Stimulated activated CD8-positive, alpha-beta memory T cell treated with anti-CD3 and anti-CD28 coated beads, Interleukin-15, amount 100 ng/mL, for 48 hours (primary cell): ENCODE measurements at places on chromosomes 1 and 21.

DNA sequence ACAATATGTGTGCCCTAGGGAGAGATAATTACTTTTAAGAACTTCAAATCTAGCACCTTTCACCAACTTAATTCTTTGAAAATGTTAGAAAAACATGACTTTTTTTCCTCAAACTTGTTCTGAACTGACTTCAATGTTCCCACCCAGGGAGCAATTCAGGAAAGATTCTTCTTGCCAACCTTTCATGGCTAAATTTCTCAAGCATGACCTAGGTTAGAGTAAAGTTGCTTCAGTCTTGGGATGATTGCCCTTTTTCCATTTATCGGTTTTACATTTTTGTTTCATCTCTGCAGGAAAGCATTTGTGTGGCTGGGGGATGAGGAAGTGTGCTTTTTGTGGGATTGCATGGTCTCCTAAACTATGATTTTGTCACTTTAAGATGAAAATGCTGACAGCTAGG is 647.7 kb downstream of the LTN1 start:
- DNase-seq: no peak

DNA sequence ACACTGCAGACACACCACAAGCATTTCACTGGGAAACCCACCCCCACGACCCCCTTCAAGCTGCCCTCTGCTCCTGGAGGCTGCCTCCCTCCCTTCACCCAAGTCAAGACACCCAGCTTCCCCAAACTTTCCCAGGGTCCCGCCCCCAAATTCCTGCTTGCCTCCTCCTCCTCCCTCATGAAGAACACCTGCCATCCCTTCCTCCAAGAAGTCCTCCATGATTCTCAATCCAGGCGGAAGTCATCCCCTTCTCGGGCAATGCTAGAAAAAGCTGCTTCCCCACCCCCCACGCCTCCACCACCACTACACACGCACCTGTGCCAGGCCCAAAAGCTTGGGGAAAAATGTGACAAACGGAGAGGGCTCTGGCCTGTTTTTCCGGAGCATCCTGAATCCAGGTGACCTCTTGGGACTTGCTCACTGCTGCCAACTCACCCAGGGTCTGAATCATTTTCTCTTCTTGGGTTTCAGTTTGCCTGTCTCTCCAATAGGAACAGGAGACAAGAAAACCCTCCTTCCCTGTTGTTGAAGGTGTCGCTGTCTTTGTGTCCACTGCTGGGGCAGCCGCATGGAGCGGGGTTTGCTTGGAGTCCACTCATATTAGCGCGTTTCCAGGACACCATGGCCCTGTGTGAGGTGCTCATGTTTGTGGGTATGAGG is 101.0 kb upstream of the CASZ1 start:
- DNase-seq: no peak

DNA sequence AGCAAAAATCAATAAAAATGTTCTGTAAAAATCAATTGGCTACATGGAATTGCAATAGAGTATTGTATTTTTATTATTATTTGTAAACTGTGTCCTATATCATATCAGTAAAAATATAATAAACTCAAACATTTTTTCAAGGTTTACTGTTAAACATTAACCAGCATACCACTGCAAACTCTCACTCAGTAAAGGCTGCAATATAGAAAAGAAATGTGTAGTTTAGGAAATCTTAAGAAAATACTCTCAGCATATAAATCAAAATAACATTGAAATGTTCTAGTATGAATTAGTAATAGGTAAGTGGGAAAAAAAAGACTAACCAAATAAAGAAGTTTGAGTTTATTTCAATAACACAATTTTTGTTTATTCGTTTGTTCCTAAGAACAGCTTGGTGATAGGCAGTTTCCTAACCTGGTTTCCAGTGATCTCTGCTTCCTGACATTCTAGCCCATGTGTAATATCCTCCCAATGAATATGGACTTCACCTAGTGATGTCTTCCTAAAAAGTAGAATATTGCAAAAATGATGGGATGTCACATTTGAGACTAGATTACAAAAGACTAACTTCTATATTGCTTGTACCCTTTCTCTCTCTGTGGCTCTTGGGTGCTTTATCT is 870.1 kb downstream of the BRINP3 start:
- DNase-seq: no peak

DNA sequence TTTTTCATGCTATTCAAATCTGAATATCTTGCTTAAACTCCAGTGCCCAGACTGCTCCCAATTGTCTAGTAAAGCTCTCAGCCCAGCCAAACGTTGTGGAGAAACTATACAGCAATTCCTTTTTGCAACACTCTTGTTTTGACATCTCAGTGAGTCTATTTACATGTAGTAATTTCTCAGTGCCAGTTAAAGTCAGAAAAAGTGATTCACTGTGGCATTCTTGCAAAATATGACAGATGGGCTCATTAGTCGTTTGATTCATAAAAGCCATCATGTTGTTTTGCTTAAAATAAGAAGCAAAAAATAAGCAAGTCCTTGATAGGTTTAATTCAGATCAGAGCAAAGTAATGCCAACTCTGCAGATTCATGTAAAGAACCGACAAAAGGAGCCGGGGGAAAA is 20.7 kb upstream of the TMPRSS15 start:
- DNase-seq: no peak

- no peak for DNase-seq
Observed at GRCh38 chr1:71068325-71069240, 12.3 kb downstream of the ZRANB2 start.

DNA sequence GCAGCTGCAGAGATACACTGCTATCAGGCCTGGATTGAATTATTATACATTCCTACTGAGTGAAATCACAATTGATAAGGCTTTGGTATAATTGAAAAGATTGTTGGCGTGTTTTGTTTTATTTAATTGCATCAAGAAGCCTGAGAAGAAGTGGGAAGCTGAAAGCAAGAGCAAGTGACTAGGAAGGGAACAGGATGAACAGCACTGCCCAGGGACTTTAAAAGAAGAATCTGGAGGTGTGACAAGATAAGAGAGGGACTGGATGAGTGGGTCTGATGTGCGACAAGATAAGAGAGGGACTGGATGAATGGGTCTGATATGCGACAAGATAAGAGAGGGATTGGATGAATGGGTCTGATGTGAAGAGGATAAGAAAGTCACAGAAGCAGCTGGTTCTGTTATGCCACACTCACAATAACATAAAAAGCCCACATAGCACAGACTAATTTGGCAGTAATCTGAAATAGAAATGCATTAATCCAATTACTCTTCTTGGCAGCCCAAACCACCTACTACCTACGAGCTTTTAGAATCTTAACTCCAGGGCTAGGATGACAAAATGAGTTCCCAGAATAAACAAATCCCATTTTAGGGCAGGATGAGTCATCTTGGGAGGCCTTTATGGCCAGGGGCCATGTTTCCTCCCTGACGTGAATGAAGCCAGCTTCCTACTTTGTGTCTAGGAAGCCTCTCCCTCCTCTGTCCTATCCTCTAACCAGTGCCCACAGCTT is 129.7 kb downstream of the DUSP10 start:
- no peak for DNase-seq

GRCh38 chr1:182217071-182217470 is 155.6 kb upstream of the ZNF648 start:
- no peak for DNase-seq

- DNase-seq: no peak
Observed at GRCh38 chr21:45079351-45079750, 5.0 kb downstream of the ADARB1 start.

- DNase-seq: no peak
Observed at GRCh38 chr1:75519651-75520427, 91.1 kb downstream of the SLC44A5 start.

DNA sequence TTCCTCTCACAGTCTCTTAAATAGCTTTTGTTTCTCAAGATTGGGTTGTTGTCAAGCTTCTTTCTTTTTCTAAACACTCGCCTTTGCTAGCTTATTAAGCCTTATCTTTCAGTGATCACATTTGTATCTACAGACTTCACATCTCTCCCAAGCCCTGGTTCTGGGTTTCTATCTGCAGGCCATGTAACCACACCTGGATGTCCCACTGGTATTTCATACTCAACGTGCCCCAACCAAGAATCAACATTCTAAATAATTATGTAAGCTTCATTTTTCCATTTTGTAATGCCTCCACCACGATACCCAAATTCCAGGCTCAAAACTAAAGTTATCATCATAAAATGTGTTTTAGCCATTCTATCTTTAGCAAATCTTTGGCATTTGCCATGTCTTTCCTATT is 372.2 kb downstream of the USH2A start:
- no peak for DNase-seq

DNA sequence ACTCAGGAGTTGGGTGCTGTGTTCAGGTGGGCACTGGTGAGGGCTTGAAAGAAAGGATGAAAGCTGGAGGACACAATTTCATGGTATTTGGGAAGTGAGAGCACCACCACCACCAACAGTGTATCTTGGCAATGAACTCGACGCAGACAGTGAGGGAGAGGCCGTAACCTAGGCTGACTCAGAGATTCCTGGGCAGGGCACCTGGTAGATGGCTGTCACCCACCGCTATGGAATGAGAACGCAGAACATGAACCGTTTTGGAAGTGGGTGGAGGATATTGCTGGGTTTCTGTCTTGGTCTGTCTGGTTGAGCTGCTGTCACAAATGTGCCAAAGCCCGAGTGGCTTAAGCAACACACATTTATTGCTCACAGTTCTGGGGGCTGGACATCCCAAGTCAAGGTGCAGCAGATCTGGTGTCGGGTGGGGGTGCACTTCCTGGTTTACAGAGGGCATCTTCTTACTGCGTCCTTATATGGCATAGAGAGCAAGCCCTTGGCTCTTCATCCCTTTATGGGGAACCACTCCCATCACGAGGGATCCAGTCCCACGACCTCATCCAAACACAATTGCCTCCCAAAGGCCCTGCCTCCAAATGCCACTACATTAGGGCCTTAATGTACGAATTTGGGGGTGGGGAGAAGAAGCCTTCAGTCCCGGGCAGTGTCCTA is 246.3 kb downstream of the SIPA1L2 start:
- DNase-seq: no peak

GRCh38 chr1:238592621-238593020 is 701.9 kb upstream of the ZP4 start:
- no peak for DNase-seq

DNA sequence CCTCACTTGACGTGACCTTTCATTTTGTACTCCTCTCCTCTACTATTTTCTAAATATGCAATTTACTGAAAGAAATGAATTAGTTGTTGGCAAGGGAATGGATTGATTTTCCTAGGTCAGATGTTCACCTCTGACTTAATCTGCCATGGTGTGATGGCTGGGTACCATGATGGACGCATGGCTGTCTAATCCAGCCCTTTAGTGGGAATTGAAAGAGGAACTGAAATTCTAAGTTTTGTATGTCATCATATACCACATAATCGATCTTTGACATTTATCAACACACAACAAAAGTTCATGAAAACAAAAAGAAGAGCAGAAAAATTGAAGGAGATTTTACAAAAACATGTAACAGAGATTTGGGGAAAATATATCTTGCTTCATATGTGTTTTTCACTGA is 331.3 kb upstream of the SNX7 start:
- no peak for DNase-seq

DNA sequence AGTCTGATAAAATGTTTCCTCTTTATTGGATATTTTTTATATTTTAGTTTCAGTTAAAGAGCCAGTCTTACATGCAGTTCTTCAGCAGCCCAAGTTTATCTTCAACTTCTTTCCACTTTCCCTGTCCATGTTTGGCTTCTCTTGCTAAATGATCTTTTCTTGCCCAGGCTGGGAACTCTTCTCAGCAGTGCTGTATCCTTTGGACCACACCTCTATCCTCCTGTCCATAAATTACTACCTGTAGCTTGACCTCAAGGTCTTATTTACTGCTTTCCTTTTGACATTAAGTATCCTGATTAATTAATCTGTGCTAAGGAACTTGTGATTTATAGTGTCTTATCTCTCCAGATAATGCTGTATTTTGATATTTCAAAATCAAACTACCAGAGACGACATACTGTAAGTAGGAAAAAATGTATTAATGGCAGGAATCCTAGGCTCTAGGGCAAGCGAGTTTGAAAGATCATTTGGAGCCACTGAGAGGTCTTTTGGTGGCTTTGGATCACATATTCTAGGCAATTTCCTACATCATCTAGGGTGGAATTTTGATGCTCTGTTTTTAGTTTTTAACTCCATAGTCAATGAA is 20.5 kb upstream of the PDC start:
- no peak for DNase-seq

GRCh38 chr1:218473522-218473921 is 128.4 kb downstream of the TGFB2 start:
- no peak for DNase-seq

- DNase-seq: no peak
Observed at GRCh38 chr1:74246315-74246714, 11.1 kb downstream of the TNNI3K start.

- no peak for DNase-seq
Observed at GRCh38 chr1:9714257-9714718, 62.8 kb downstream of the PIK3CD start.

DNA sequence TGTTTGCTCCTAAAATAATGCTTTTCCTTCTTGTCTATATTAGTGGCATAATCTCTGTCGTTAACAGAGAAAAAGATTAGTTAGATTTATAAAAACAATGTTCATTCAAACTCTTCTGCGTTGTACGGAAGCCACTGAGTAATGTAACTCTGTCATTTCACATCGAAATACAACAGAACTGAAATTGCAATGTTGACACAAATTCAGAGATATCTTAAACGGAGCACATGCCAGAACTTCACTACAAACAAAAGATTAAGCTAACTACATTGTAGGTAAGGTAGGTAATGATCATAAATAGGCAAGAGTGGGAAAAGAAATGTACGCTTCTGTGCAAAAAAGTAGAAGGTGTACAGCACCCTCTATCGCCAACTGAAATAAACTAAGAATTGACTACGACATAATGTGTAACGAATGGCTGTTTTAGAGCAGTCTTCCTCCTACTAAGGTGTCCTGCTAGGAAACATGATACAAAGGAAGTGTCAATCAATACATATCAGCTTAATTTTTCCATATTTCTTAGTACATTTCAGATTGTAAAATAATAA is 56.6 kb downstream of the PCNX2 start:
- no peak for DNase-seq

DNA sequence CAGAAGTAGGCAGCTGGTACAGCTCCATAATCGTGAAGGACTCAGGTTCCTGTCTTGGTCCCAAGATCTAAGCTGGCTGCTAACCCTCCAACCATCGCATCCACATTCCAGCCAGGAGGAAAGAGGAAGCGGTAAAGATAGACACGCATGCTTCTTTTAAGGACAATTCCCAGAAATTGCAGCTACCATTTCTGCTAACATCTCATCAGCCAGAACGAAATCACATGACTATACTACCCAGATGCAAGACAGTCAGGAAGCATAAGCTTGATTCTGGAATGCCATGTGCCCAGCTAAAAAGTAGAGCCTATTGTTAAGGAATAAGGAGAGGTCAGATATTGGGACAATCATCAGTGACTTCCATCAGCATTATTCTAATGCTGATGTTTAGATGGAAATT is 110.4 kb downstream of the EPHB2 start:
- DNase-seq: no peak

- no peak for DNase-seq
Observed at GRCh38 chr1:46643368-46643775, 24.8 kb downstream of the ATPAF1 start.

GRCh38 chr21:25513810-25514209 is 93.5 kb downstream of the MRPL39 start:
- no peak for DNase-seq

GRCh38 chr1:168959382-168959781 is 147.1 kb upstream of the ATP1B1 start:
- DNase-seq: no peak
